ENCODE measurements at places on chromosomes 7 and 10.

DNA sequence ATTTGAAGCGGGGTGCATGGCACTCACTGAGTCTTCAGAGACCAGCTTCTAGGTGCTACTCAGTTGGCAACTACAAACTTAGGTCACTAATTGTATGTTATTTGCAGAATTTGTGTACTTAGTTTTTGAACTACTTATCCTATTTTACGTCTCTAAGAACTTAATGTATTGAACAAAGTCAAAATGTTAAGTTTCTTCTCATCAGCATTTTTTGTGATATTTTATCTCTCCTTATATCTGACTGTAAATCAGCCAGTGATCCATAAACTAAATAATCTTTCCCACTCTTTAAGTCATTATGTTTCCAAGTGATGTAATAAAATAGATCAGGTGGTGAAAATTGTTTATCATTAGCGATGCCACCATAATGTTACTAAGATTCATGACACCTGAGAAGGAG, 60.3 kb upstream of the TMEM248 start:
- no peak for DNase-seq

- DNase-seq = no peak
Measured at GRCh38 chr7:100952641-100953040, 3.3 kb downstream of the MUC3A start.

DNA sequence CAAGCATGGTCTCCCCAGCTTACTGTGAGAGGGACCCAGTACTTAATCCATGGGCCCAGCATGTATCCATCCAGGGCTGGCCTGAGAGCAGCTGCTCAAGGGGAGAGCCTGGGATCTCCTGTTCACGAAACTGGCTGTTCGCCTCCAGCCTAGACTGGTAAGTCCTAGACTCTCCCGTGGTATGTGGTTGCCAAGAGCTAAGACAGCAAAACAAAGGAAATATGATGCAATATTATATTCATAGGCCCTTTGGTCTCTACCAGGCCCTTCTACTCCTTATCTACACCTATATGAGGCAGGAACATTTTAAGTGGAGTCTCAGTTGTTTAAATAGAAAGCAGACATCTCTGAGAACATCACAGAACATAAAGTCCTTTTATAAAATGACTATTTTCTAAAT, 28.9 kb upstream of the STK17A start:
- no peak for DNase-seq

GRCh38 chr10:105253515-105254212, 612.6 kb downstream of the SORCS3 start:
- DNase-seq = no peak

GRCh38 chr10:70160798-70161197, 9.5 kb downstream of the SAR1A start:
- no peak for DNase-seq

- no peak for DNase-seq
Measured at GRCh38 chr7:20330239-20330927, at the start of gene ITGB8. Gene ITGB8 (plus strand): TSS chr7:20330900. CDS start chr7:20331807, 907 bp downstream.

- DNase-seq = no peak
Measured at GRCh38 chr7:48048113-48048512, 12.8 kb downstream of the C7orf57 start.

GRCh38 chr10:63166742-63167258, 33.7 kb downstream of the NRBF2 start:
- DNase-seq = peak; percentile 60

DNA sequence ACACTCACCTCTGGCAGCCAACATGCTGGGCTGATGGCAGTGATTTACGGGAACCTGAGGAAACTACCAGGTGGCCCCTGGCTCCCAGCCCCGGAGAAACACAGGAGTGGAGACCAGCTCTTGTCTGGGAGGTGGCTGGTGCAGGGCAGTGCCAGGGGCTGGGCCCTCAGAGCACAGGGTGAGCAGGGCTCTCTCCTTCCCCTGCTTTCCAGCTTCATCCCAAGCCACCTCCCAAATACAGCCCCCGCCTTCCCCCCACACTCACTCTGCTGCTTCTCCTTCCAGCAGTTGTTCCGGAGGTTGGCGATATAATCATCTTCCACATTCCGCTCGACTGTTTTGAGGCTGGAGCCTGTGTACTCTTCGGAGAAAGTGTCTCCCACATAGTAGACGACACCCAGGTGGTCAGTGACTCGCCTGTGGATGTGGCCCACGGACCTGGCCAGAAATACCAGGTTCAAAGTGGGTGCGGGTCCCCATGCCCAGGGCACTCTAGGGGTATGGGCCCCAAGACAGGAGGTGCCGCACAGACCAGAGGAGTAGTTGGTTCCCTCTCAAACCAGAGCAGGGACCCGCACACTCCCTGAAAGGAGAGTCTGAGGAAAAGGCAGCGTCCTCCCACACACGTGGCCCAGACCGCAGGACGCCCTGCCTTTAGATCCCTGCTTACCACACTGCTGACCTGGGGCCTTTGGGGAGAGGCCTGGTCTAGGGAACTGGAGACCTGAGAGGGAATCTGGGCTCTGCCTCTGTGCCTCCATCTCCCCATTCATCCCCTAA, 18.3 kb downstream of the DNAJB12 start:
- DNase-seq = no peak

- DNase-seq = no peak
Measured at GRCh38 chr10:6108631-6109443, 20.0 kb downstream of the RBM17 start.

GRCh38 chr7:2212906-2213305, 19.8 kb downstream of the MAD1L1 start:
- DNase-seq = no peak

GRCh38 chr10:46232666-46233065, 54.1 kb upstream of the ANTXRL start:
- no peak for DNase-seq

- DNase-seq = no peak
Measured at GRCh38 chr10:96719850-96720421, 378 bp downstream of the PIK3AP1 start.

GRCh38 chr7:144529269-144529926, 125.9 kb upstream of the NOBOX start:
- no peak for DNase-seq

- DNase-seq = no peak
Measured at GRCh38 chr10:85979598-85979997, 387.0 kb downstream of the GRID1 start.

DNA sequence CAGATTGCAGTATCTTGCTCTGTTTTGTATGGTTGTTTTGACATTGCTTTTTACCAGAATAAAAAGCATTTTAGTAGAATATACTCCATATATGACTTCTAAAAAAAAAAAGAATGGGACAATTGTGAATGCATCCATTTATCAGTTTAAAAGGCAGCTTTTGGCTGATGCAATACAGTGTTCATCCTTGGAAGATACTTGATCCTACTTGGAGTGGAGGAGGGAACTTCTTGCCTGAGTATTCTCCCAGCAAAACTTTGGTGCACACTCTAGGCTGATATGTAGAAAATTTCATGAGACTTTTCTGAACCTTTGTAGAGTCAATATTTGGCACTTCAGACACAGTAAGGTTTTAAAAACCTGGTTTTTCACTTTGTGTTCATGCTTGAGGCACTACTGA, 40.2 kb downstream of the WDR11 start:
- no peak for DNase-seq

All from forelimb muscle (tissue), 1 donor.